ENCODE measurements at places on chromosomes 7 and 10. TPM values are rescaled to one million over a fixed set of nuclear protein-coding genes. Genes with fewer than 3 reads are reported as not detected.

The OR6V1 gene
- total RNA-seq = not detected

The GTF2IRD1 gene
- 12.4 TPM for total RNA-seq

The H2BK1 gene
- not detected for total RNA-seq

The NPSR1 gene
- not detected for total RNA-seq

The LRRD1 gene
- total RNA-seq = not detected

The C10orf67 gene
- 0.11 TPM for total RNA-seq

The CCAR1 gene
- total RNA-seq = 82.1 TPM

The SUFU gene
- total RNA-seq = 7.5 TPM

The RNF148 gene
- not detected for total RNA-seq

The BAIAP2L1 gene
- 55.5 TPM for total RNA-seq

The PSMC2 gene
- 148 TPM for total RNA-seq

The LEP gene
- not detected for total RNA-seq

The NPC1L1 gene
- total RNA-seq = 0.06 TPM

The NUTM2E gene
- 0.59 TPM for total RNA-seq

The ZNF425 gene
- 2.4 TPM for total RNA-seq

The ATRNL1 gene
- 0.78 TPM for total RNA-seq

The TMED4 gene
- 49.6 TPM for total RNA-seq

The SYT15 gene
- 3.0 TPM for total RNA-seq

The CLDN15 gene
- 10.9 TPM for total RNA-seq

The PLOD3 gene
- 74.2 TPM for total RNA-seq

The TTYH3 gene
- 45.4 TPM for total RNA-seq

The ATOH7 gene
- 0.26 TPM for total RNA-seq

The ZCWPW1 gene
- total RNA-seq = 1.3 TPM

The GPAM gene
- total RNA-seq = 6.9 TPM

The CNPY4 gene
- total RNA-seq = 12.4 TPM

The LGI1 gene
- total RNA-seq = not detected

The GRB10 gene
- total RNA-seq = 72.2 TPM

The DENND11 gene
- total RNA-seq = 7.1 TPM

The VPS26A gene
- total RNA-seq = 78.4 TPM

The UBN2 gene
- total RNA-seq = 2.9 TPM

The CUBN gene
- 0.02 TPM for total RNA-seq

The EVX1 gene
- total RNA-seq = not detected

The INA gene
- total RNA-seq = 28.3 TPM

The ZNF789 gene
- 8.4 TPM for total RNA-seq

The SDHAF3 gene
- 49.9 TPM for total RNA-seq

The ZNF365 gene
- total RNA-seq = 0.92 TPM

The OSBPL3 gene
- 9.5 TPM for total RNA-seq

The PPA1 gene
- 232 TPM for total RNA-seq

The KAZALD1 gene
- 2.6 TPM for total RNA-seq

The LIPM gene
- total RNA-seq = not detected

The MYL10 gene
- total RNA-seq = not detected

The TSPAN33 gene
- total RNA-seq = 6.4 TPM

The POLD2 gene
- total RNA-seq = 131 TPM

The CALCR gene
- not detected for total RNA-seq
